ENCODE measurements at places on chromosomes 6 and 20.
A peak's percentile ranks its signal among the peaks of the same experiment; 100 is the strongest.

- DNase-seq, result no peak
Measured at GRCh38 chr20:3383878-3384495, 23.5 kb downstream of the DNAAF9 start.

GRCh38 chr20:43934833-43935232 lies 20.2 kb downstream of the TOX2 start:
- DNase-seq, result no peak

- DNase-seq, result no peak
Measured at GRCh38 chr6:48080227-48081009, 30.6 kb downstream of the PTCHD4 start.

DNA sequence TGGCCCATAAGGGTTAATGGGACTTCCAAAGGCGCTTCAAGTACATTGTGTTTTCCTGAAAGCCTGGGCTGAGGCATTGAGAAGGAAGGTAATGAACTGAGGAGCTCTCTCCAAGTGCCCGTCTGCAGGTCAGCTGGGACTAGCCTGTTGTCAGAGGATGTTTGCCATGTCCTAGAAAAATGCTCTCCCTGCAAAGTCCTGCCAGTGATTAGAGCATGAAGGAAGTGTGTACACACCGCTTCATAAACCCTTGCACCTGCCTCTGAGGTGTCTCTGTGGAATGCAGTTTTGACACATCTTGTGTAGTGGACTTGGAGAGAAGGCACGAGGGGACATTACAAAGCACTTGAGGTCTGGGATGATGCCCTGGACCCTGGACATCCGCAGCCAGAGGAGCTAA lies 506.7 kb downstream of the KIF16B start:
- DNase-seq, result no peak

DNA sequence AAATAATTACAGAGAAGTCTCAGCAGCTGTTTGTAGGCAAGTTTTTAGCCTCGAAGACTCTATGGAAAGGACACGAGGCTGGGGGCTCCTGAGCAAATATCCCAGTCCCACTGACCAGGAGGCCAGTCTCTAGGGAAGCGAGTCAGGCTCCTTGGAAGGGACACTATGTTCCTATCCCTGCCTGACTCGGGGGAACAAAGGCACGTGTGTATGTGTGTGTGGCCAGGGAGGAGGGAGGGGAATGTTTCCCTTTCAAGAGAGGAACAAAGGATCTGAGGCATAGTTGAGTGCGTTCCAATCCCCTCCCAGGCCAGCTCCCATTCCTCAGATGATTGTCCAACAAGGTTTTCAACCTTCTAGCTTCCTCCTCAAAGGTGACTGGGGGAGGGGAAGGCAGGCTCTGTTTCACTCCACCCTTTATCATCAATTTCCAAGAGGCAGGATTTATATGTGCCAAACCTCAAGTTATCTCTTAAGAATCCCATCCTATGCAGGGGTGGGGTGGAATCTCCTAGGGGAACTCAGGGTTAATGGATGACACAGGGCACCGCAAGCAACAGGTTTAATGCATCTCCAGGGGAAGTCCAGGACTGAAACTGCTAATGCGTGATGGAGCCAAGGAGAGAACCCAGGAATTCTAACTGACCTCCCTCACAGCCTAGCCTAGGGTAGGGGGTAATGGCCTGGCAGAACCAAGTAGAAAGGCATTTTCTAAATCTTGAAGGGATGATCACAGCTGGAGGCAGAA lies 9.9 kb downstream of the BCL2L1 start:
- DNase-seq, result no peak

GRCh38 chr6:34032856-34033255 lies 113.0 kb downstream of the GRM4 start:
- no peak for DNase-seq

DNA sequence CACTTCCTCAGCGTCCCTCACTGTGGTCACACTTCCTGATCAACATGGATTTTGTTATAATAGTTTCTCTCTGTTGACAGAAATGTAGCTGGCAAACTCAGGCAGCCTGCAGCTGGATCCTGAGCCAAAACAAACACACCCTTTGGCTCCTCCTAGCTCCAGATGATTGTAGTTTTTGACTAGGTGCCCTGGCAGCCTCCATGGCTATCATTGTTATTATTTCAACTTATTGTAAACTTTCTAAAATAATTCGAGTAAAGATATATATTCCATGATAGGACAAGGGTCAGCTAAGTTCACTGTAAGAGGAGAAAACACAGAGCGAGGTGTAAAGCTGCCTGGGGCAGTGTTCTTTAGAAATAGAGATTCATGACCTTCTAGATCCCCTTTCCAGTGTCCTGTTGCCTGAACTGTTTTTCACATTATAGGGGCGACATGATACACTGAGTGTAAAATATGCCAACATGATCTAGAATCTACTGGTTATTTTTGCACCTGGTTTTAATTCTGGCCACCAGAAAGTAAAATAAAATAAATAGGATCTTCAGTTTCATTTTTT lies 98.2 kb upstream of the HDGFL1 start:
- DNase-seq, result no peak

DNA sequence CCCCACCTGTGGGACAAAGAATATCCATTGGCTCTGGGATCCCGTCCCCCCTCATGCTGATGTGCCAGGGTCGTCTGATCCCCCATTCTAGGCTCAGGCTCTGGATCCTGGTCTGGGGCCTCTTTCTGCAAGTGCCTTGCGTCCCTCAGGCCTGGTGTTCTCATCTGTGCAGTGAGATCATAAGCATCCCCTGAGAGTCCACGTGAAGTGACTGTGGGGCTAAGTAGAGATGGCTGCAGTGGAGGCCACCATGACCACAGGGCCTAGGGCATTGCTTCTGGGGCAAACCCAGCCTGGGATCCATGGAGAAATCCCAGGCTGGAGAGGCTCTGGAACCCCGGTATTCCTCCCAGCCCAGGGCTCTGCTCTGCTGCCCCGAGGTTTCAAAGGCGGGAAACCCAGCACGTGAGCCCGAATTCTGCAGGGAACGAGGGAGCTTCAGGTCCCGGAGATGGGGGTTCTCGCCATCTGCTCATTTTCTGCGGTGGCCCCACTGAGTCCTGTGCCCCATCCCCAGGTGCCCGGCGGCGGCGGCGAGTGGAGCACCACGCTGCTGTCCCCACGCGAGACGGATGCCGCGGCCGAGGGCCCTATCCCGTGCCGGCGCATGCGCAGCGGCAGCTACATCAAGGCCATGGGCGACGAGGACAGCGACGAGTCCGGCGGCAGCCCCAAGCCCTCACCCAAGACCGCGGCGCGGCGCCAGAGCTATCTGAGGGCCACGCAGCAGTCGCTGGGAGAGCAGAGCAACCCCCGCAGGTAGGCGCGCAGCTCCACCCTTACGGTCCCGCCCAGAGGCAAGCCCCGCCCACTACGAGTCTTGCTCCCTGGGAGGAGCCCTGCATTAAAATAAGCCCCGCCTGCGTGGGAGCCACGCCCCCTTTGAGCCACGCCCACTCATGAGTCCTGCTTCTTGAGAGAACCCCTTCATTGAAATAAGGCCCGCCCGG lies 105.5 kb upstream of the MYL9 start:
- peak; percentile 65 for DNase-seq
